ENCODE measurements at places on chromosomes 7 and 10.

DNA sequence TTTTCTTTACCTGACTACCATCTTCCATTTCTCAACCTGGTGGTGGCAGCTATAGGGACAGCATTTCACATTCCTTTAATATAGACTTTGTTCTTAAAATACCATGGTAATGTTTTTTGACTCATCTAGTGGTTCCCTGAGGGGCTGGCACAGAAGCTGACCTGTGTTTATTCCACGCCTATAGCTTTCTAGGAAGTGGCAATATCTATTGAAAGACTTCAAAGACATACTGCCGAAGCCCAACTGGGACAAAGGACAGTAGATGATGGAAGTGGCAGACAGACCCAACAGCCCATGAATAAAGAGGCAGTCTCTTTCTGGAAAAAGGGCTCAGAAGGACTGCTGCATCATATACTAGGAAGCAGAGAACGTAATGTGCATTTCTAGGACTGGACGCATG, 11.2 kb downstream of the SUN3 start:
- DNase-seq: no peak

DNA sequence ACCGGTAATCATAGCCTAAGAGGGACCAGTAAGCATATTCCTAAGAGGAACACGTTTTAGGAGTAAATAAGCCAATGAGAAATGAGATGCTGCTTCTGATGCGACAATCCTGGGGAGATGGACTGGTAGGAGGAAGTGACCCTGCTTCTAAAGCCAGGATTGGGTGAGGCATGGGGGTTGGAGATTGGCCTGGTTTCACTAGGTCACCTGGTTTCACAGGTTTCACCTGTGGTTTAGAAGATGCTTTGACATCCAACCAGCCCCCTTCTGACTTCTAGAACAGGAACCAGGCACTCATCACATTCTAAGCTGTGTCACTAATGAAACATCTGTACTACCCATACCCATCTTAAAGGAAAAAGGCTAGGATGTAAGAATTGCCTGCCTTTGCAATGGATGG, 53.0 kb upstream of the BAMBI start:
- DNase-seq: no peak

DNA sequence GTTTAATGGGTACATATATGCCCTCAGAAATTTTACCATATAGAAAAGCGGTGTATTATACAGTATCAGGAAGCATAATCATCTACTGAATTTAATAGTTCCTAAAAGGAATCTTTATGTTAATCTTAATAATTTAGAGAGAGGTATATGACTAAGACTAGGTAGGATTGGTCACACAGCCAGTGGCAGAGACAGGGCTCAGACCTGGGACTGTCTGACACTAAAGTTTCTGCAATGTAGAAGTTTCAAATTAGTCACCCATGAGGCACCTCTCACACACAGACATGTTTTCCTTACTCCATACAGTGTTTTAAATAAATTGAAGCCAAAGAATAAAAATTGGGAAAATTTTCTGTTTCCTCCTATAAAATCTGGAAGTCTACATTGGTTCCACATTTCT, 72.8 kb upstream of the ADRA2A start:
- DNase-seq: no peak

DNA sequence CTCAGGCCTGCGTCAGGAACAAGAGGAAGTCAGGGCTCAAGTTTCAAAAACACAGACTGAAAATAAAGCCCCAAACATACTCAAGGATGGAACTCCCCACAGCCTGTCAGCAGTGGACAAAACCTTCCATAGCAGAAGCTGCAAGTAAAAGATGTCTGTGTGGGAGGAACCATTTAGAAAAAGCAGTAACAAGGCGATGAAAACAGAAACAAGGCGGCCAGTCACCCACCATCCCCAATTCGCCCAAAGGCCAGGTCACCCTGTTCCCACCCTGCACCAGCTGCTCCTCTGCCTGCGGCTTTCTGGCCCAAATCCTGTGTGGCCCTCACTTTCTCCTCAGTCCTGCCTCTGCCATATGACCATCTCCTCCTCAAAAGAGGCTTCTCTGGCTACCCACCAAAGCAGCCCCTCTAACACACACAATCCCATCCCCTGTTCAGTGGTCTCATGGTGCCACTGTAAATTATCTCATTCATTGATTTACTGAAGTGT, 27.8 kb downstream of the KCNMA1 start:
- DNase-seq: no peak

DNA sequence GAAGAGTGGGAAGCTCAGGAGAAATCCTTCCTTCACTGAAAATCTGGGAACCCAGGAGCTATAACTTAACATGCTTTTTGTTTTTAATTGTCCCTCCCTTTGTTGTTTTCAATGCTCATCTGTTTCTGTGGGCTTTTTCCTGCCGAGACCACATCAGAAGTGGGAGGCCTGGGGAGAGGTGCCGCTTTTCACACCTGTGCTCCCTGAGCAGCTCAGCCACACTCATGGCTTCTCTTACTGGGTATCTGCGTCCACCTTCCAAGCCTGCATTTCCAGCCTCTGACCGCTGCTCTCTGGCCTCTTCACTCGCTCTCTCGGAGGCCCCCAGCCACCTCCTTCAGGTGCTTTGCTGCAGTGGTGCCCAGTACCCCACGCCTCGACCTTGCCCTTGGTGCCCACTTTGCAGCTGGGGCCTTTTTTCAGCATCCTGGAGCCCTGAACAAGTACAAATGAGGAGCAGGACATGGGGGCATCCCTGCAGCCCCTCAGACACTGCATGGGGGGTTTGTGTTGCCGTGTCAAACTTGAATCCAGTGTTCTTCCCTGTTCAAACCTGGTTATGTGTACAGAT, 9.9 kb downstream of the C7orf57 start:
- DNase-seq: no peak

- no peak for DNase-seq
These were observed 15.5 kb downstream of the ZMIZ1 start for GRCh38 chr10:79084012-79084971.

Measured in activated CD4-positive, CD25-positive, alpha-beta regulatory T cell (primary cell).